PC-9 (cell line): ENCODE measurements at places on chromosomes 1 and 21. TPM values are rescaled to one million over a fixed set of nuclear protein-coding genes. Genes with fewer than 3 reads are reported as not detected.

DNA sequence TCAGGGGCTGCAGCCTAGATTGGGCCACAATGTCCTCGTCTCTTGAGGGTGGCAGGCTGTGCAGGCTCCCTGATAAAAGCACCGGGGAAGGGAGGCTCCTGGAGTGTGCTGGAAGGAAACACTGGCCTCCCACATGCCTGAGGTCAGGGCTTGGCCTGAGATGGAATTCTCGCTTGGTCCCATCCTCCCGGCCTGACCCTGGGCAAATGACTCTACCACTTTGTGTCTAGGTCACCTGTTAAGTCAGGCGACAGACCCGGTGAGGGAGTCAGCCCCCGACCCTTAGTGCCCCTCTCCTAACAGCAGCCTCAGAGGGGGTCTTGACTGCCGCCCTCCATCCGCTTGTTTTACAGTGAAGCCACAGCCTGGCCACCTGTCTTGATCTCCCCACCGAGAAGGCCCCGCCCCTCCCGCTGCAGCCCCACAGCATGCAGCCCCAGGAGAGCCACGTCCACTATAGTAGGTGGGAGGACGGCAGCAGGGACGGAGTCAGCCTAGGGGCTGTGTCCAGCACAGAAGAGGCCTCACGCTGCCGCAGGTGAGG lies 2.5 kb downstream of the SMIM1 start:
- no peak for DNase-seq

BCAN gene
- total RNA-seq, result not detected in 2 replicates

DDR2 gene
- 0.05 and 0.35 TPM in 2 replicates for total RNA-seq

DNA sequence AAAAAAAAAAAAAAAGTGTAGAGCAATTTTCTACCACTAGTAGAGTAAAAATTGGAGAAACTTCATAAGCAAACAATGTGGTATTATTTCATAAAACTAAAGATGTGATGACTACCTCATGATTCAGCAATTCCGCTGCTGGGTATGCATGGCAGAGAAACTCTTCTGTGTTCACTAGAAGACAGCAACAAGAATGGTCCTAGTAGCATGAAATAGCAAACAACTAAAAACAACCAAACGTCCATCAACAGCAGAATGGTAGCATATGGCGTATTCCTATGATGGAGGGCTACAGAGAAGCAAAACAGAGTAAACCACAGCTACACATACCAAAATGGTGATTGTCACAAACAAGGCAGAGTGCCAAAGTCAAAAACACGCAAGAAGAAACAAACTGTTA lies 18.9 kb downstream of the HTR1D start:
- DNase-seq, result peak; percentile 85

GRCh38 chr1:245092638-245092976 lies 62.2 kb upstream of the KIF26B start:
- DNase-seq, result no peak

- no peak for DNase-seq
Measured at GRCh38 chr1:46422261-46422871, 28.2 kb downstream of the FAAH start.

- DNase-seq, result peak; percentile 49
Measured at GRCh38 chr1:184002071-184002470, 35.5 kb downstream of the COLGALT2 start.
